ENCODE measurements at places on chromosomes 4 and X.
A peak's percentile ranks its signal among the peaks of the same experiment; 100 is the strongest.

DNA sequence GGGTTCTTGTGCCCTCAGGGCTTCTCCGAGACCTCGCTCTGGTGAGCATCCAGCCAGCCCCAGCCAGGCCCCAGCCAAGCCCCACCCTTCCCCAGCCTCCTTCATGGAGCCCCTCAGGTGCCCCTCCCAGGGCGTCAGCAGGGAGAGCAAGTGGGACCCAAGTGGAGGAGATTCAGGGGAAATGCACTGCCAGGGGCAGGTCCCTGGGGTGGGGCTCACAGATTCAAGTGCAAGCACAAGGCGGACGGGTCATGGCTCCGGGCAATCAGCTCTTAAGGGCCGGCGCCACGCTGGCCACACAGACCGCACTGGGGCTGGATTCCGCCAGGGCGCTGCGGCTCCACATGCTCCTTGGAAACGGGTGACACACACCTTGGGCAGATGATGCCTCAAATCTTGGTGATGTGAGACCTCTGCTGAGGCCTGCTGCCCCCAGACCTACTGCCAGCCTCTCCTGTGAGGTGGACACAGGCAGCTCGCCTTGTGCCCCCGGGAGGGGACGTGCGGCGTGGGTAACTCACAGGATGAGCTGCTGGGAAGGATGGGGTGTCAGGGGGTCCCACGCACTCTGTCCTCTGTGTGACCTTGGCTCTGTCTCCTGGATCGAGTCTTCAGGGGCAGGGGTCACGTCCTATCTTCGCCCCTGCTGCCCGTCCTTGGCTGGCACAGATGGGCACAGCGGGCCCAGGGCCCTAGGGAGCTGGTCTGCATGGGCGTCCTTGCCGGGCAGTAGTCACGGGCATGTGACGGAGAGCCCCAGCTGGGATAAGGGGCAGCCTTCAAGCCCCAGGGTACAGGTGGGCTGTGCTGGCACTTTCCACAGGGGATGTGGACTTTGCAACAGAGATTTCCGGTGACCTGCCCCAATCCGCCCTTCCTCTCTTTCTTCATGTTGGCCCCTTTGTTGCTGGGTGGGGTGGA lies 17.1 kb downstream of the NAT8L start:
- no peaks in the 10 kb centered on the region for H3K27me3 ChIP-seq
- no peak overlapping the region for H3K27ac ChIP-seq
- no peak for DNase-seq
- H3K36me3 ChIP-seq: no peaks in the 10 kb centered on the region
- no peak overlapping the region for H3K4me3 ChIP-seq

DNA sequence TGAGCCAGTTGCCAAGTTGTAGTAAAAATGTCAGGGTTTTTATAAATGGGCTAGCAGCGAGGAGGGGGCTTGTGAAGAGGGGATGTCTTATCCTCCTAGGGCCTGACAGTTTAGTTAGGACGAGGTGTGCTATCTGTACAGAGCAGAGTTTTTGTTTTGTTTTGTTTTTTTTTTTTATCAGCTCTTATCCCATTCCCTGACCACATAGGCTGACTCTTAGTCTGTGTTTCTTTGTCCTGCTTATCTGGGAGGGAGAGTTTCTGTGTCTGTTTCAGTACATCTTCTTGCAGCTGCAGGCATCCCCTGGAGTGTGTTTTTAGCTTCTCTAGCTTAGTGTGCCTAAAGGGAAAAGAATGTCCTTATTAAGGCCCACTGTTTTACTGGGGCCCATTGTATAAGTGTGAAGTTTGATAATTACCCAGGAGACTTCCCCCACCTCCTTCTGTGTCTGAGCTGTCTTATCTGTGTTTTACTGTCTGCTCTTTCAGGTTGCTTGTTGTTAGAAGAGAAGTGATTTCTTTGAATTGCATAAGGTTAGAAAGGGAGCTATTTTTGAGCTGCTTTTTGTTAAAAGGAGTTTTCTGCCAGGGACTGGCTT lies 32.0 kb downstream of the PAGE2 start:
- H3K36me3 ChIP-seq: no peaks in the 10 kb centered on the region
- no peaks in the 10 kb centered on the region for H3K27me3 ChIP-seq
- no peak for DNase-seq
- H3K4me3 ChIP-seq: no peak overlapping the region

DNA sequence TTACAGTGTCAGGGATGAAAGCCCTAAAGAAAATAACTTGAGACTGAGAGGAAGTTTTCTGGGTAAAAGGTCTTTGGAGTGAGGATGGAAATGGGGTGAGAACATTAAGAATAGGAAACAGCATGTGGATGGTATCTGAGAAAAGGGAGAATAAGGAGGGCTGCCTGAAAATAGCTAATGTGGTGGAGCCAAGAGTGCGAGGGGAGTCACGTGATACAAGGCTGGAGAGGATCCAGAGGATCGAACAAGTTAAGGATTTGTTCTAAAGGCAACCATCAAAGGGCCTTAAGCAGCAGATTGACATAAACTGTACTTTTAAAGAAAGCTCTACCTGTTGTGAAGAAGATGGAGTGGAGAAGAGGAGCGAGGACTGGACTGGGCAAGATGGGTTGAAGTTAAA lies 347.4 kb upstream of the AGA start:
- no peaks in the 10 kb centered on the region for H3K36me3 ChIP-seq
- H3K27ac ChIP-seq: no peak overlapping the region
- H3K4me3 ChIP-seq: no peak overlapping the region
- H3K4me1 ChIP-seq: peaks cover 7% of the 10 kb centered on the region
- no peaks in the 10 kb centered on the region for H3K27me3 ChIP-seq

GRCh38 chr4:151197247-151197646 lies 79.7 kb upstream of the PRSS48 start:
- H3K36me3 ChIP-seq: no peaks in the 10 kb centered on the region
- no peaks in the 10 kb centered on the region for H3K4me1 ChIP-seq
- H3K27me3 ChIP-seq: no peaks in the 10 kb centered on the region
- H3K4me3 ChIP-seq: no peak overlapping the region

GRCh38 chr4:1151541-1151940 lies 20.8 kb downstream of the SPON2 start:
- H3K4me3 ChIP-seq: no peak overlapping the region
- H3K36me3 ChIP-seq: no peaks in the 10 kb centered on the region
- no peak overlapping the region for H3K27ac ChIP-seq
- H3K4me1 ChIP-seq: no peaks in the 10 kb centered on the region
- no peak for DNase-seq
- no peaks in the 10 kb centered on the region for H3K27me3 ChIP-seq

DNA sequence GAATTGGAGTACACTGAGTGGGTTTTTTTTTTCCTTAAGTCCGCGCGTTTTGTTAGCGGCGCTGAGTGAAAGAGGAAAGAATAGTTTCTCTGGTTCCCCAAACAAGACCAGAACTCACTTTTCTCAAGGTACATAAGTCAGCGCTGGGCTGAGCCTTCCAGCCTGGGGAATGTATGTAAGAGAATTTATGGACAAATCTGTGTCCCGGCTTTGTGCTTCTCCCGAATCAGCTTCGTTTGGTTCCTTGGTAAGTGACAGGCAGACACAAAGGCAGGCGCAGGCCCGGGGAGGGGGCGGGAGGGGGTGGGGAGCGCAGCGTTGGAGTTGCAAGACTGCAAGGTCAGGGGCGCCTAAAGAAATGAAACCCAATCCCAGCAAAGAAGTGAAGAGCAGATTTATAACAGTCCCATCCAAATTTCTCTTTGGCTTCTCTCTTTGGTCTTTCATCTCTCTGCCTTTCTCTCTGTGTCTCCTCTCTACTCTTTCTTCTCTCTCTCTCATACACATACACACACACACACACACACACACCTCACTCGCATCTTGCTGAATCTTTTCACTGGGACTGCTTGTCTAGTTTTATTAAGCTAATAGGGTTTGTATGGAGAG lies 981 bp downstream of the TET2 start:
- H3K4me3 ChIP-seq: peak overlapping the region; percentile 86
- H3K27ac ChIP-seq: no peak overlapping the region
- peak; percentile 74 for DNase-seq
- H3K36me3 ChIP-seq: no peaks in the 10 kb centered on the region

DNA sequence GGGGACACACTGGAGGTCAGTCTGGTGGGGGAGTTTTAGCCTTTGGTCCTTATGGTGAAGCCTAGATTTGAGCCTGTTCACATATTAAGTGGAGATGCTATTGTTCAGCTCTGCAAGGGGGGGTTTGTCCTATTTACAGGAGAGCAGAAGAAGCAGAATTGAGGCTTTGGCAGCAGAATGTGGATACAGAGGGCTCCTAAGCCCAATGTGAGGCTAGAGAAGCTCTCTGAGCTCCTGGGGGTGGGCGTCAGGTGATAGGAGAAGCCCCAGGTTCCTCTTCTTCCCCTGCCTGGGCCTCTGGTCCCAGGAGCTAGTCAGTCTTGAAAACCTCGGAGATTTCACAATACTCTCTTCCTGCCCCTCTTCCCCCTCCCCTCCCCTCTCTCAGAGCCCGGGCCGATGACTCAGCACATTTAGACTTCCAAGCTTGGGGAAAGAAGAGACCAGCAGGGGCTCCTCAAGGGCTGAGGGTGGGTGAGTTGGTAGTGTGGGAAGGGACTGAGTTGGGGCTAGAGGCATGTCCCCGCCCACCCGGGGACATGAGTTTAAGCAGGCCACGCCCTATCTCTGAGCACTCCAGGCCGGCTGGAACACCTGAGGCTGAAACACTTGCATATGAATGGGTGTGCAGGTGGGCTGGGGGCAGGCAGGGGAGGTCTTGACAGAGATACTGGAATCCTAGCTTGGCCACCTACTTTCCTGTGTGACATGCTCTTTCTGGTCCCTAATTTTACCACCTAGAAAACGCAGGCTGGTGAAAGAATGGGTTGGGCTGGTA lies 3.4 kb downstream of the TFE3 start:
- H3K4me1 ChIP-seq: peaks cover 4% of the 10 kb centered on the region
- peak overlapping the region; percentile 96 for H3K27ac ChIP-seq
- peak; percentile 95 for DNase-seq
- peak overlapping the region; percentile 77 for H3K4me3 ChIP-seq
- no peaks in the 10 kb centered on the region for H3K27me3 ChIP-seq
- peaks cover 18% of the 10 kb centered on the region for H3K36me3 ChIP-seq

- no peaks in the 10 kb centered on the region for H3K27me3 ChIP-seq
- H3K4me3 ChIP-seq: no peak overlapping the region
- no peak for DNase-seq
- H3K36me3 ChIP-seq: no peaks in the 10 kb centered on the region
Observed at GRCh38 chrX:121782976-121783375, 735.6 kb downstream of the GLUD2 start.

- peaks cover 15% of the 10 kb centered on the region for H3K4me1 ChIP-seq
- no peaks in the 10 kb centered on the region for H3K36me3 ChIP-seq
- no peaks in the 10 kb centered on the region for H3K27me3 ChIP-seq
Observed at GRCh38 chr4:185921583-185922555, 109.9 kb upstream of the SORBS2 start.

DNA sequence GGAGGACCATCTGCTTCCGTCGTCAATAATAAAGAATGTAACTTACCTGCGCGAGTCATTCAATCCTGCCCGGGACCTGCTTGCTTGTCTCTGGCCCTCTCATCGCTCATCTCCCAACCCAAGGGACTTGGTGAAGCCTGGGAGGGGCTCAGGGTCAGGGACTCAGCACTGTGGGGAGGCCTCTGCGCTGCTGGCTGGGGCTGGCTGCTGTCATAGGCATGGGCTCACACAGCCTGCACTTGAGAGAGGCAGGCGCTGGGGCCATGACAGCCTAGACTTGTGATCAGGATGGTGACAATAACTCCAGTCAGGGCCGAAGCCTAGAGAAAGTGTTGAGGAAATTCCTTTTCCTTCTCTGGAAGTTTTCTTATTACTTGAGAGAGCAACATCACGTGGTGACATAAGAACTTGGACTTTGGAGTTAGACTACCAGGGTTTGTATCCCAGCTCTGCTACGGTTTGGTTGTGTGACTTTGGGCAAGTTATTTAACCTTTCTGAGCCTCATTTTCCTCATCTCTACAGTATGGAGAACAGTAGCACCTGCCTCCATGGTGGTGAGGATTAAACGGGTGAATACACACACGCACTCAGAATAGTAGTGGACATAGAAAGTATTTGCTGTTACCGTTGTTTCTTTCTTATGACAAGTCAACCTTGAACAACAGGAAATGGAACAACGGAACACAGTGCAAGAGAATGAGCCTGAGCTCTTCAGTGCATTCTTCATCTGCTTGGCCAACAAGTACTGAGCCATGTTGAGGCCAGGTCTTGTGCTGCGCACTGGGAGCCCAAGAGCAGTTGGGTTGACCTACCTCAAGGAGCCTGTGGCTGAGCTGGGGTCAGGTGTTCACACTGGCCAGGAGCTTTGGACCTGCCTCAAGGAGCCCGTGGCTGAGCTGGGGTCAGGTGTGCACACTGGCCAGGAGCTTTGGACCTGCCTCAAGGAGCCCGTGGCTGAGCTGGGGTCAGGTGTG lies 60.5 kb downstream of the TBC1D14 start:
- H3K4me3 ChIP-seq: no peak overlapping the region
- H3K27ac ChIP-seq: no peak overlapping the region
- DNase-seq: no peak
- peaks cover 25% of the 10 kb centered on the region for H3K4me1 ChIP-seq

GRCh38 chrX:110180176-110180927 lies 137.5 kb downstream of the AMMECR1 start:
- H3K36me3 ChIP-seq: no peaks in the 10 kb centered on the region
- no peak overlapping the region for H3K27ac ChIP-seq
- DNase-seq: no peak
- H3K4me3 ChIP-seq: no peak overlapping the region

GRCh38 chr4:22491939-22492338 lies 23.9 kb downstream of the ADGRA3 start:
- H3K36me3 ChIP-seq: no peaks in the 10 kb centered on the region
- H3K4me1 ChIP-seq: peaks cover 26% of the 10 kb centered on the region
- DNase-seq: peak; percentile 48
- H3K27me3 ChIP-seq: no peaks in the 10 kb centered on the region

- DNase-seq: no peak
- H3K4me3 ChIP-seq: no peak overlapping the region
- H3K27ac ChIP-seq: no peak overlapping the region
Observed at GRCh38 chr4:45648846-45649245, 475.0 kb downstream of the GABRG1 start.

- peaks cover 8% of the 10 kb centered on the region for H3K36me3 ChIP-seq
- H3K4me1 ChIP-seq: peaks cover 35% of the 10 kb centered on the region
- no peak overlapping the region for H3K27ac ChIP-seq
- H3K4me3 ChIP-seq: no peak overlapping the region
- H3K27me3 ChIP-seq: no peaks in the 10 kb centered on the region
Observed at GRCh38 chr4:87524456-87524855, 4.7 kb downstream of the SPARCL1 start.

DNA sequence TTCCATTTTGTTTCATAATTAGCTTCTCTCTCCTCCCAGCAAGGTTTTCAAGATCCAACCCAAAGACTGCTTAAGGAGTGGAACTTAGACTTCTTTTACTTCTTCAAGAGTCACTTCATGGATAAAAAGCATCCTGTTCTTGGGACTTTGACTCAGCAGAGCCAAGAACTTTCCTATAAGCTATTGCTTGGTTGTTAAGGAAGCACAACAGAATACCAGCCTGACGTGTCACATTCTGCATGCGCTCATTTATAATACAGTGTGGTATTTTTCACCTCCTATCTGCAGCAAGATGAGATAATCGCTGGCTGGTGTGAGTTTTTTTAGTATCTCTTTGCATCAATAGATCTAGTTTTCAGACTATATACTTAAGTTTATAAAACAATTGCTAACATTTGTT lies 152.1 kb downstream of the PALLD start:
- no peak overlapping the region for H3K4me3 ChIP-seq
- H3K4me1 ChIP-seq: peaks cover 39% of the 10 kb centered on the region
- no peaks in the 10 kb centered on the region for H3K27me3 ChIP-seq
